ENCODE measurements at places on chromosomes 4 and X.
A peak's percentile ranks its signal among the peaks of the same experiment; 100 is the strongest.

DNA sequence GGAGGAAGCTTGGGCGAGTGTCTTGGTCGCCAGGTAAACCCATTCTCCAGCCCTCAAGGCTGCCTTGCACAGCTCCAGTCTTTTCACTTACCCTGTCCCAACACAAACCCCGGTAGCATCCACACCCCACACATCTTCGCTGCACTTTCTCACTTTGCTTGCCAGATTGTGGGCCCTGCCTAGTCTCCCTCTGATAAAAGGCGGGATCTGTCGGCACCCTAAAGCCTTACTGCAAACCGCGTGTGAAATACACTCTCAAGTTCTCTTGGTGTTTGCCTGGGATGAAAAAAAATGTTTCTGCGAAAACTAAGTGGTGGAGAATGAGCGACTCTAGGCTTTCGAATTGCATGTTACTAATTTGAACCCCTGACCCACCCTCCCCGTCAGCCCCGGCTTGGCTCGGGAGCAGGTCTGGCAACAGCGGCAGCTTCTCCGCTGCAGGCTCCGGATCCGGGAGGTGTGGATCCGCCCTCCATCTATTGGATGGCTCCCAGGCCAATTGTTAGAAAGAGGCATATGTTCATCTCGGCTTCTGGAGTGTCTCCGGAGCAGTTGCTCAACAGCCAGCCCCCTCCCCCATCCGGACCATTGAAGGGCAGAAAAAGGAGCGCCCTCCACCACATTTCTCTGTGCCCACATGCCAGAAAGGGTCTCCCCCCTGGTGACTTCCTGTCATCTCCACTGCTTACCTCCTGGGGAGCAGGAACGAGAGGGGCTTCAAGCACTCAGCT lies 3.0 kb upstream of the CITED1 start:
- DNase-seq: peak; percentile 17

DNA sequence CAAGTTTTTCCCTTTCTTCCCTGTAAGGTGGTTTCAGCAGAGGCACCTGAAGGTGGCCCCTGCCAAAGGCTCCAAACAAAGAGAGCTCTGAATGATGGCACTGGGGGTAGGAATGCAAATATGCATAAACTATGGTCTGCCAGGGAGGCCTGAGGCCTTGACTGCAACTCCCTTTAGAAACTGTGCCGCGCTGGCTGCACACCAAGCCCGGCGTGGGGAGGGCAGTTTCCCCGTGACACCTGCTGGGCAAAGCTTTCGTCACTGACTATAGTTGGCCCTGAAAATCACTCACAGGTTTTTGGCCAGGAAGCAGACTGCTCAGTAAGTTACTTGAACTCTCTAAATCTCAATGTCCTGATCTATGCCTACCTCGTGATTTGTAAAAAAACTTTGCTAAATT lies 97.8 kb upstream of the ATOH1 start:
- DNase-seq: no peak

DNA sequence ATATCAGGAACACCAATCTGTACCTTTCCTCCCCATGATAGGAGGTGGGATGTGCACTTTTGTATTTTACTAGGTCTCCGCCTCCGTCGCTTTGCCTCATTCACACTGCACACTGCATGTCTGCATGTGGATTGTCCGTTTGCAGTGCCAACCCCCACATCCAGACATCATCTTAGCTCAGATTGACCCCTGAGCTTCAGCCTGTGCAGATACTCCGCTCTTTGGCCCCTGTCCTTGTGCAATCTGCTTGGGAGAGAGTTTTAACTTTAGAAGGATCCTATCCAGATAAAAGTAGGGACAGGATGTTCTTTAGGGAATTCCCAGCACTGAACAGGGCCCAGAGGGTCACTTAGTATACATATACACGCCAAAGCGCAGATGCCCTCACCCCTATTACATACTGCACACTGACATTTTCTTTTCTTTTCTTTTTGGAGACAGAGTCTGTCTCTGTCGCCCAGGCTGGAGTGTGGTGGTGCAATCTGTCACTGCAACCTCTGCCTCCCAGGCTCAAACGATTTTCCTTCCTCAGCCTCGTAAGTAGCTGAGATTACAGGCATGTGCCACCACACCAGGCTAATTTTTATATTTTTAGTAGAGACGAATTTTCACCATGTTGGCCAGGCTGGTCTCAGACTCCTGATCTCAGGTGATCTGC lies 43.3 kb upstream of the FBXW7 start:
- DNase-seq: no peak

DNA sequence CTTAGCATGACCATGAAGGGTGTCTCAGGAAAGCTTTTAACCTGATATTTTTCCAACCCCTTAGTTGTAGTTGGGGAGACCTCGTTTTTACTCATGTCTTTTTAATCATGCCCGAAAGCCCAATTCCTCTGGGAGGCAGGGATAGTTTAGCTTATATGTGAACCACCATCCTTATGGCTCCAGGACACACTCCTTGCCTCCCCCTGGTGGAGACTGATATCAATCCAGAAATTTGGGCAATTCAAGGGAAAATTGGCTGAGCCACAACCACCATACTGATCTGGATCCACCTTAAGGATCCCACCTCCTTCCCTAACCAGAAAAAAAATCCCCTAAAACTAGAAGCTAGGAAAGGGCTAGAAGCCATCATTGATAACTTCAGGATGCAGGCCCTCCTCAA lies 13.4 kb upstream of the COL25A1 start:
- DNase-seq: no peak

DNA sequence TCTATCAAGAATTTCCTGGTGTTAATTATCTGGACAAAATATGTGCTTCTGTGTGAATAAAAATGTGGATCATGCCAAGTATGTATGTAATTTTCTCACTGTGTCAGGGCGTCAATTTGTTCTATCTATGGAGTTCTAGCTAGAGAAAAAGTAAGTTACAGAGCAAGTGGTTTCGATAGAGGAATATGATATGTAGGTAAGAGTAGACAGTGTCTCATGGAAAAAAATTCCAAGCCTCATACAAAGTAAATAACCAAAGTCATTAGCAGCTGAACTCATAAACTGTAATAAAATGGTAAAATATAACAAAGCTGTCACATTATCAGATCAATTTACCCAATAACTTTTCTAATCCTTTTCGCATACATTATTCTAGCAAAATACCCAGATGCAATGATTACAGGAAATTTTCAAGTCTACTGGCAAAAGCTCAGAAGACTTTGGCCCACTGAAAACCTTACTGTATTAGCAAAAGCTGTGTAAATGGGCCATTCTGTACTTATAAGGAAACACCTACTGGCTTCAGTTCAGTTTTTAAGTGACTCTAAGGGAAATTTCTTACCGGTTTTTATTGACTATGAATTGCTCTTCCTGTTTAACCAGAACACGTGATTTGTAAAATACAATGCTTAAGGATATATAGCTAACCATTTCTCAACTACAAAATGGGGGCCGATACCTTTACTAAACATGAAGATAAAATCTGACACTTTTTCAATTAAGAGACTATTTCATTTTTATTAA lies 121.0 kb upstream of the ARSJ start:
- DNase-seq: no peak

DNA sequence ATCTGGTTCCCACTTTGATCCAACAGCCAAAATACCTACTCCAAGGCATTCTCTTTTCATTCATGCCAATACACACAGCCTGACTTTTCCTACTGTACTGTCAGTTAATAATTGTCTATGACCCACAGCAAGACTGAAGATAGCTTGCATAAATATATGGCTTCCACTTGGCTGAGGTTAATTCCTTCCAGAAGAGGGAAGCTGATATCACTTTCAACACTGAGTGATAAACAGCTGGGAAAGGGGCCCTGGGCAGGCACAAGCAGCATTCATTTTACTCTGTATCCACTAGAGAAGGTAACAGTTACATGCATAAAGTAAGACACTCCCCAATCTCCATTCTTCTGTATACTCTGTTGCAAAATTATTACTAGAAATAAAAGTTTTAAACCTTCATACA lies 200.2 kb upstream of the UGT8 start:
- DNase-seq: no peak

- DNase-seq: no peak
These were observed 6.9 kb upstream of the HAUS3 start for GRCh38 chr4:2248821-2249261.

GRCh38 chr4:7845493-7846128 lies 94.0 kb downstream of the AFAP1 start:
- DNase-seq: no peak

DNA sequence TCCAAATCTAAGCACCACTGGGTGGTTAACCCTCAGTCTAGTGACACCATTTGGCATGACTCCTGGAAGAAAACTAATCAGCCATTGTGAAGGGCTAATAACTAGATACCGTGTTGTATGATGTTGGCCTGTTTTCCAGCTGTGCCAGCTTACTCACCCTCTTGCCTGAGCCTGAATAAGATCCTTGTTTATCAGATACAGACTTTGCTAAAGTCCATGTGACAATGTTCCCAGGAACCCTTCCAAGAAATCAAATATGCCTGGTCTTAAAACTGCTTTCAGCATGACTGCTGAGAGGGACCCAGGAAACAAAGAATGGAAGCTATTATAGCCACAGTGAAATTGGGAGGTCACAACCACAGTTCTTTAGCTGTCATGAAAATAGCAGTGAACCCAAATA lies 640.8 kb upstream of the INTU start:
- no peak for DNase-seq

DNA sequence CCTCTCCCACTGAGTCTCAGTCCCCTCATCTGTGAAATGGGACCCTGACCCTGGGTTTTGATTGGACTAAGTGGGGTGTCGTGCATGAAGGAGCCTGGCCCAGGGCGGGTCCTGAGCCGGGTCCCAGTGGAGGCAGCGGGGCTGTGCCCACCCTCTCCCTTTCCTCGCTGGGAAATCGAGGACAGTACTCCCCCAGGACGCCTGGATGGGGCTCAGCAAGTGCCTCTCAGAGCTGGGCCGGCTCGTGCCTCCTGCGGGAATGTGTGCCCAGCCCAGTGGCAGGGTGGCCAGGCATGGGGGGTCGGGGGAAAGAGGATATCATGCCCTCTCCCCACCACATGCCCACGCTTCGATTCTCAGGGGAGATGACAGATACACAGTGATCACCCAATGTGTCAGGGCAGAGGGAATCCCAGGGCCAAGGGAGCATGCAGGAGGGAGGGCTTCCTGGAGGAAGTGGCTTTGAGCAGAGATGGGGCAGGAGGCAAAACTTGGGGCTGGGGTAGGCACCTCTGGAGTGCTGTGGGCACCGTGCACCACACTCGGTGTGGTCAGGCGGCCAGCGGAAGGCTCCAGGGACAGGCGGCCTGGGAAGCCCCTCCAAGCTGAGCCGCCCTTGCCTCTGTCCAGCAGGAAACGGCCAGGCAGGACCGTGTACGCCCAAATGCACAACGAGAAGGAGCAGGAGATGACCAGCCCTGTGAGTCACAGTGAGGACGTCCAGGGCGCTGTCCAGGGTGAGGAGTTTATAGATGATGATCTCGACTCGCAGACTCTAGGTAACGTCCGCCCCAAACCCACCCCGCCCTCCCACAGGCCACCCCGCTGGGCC lies 203.0 kb downstream of the AFAP1 start:
- DNase-seq: no peak

GRCh38 chr4:133621628-133622027 lies 472.5 kb downstream of the PCDH10 start:
- no peak for DNase-seq

DNA sequence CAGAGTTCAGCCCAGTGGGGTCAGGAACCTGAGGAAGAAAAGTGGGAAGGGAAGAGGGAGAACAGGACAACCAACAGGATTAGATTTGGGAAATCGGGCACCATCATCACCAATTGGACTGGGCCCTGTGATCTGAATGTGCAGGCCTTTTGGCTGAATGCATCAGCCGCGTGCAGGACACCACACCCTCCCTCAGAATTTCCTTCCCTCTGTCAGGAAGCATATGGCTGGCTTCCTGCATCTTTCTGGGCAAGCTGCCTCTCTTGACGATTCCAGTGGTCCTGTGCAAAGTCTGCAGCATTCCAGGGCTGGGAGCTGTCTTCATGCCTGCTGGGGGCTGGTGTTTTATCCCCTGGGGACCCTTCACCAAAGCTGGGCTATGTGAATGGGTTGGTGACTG lies 16.4 kb downstream of the MAGEA4 start:
- DNase-seq: no peak

Measured in activated naive CD8-positive, alpha-beta T cell treated with anti-CD3 and anti-CD28 coated beads for 36 hours (primary cell).